ENCODE measurements at places on chromosomes 5 and 9. TPM values are rescaled to one million over a fixed set of nuclear protein-coding genes. Genes with fewer than 3 reads are reported as not detected.

DNA sequence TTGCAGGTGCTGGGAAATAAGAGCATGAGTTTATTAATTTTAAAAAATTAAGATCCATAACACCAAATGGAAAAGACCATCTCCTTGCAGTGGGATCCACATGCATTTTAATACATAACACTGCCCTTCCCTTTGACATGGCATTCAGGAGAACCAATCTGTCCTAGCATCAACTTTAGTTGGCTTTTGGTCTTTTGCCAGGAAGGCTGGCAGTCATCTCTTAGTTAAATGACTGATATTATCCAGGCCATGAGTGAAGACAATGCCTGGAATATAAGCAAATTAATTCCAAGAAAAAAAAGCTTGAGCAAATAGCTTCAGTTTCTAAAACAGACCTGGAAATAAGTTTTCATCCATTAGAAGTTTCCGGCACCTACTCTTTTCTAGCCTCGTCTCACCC lies 55.1 kb upstream of the OTULINL start:
- no peak for DNase-seq

DNA sequence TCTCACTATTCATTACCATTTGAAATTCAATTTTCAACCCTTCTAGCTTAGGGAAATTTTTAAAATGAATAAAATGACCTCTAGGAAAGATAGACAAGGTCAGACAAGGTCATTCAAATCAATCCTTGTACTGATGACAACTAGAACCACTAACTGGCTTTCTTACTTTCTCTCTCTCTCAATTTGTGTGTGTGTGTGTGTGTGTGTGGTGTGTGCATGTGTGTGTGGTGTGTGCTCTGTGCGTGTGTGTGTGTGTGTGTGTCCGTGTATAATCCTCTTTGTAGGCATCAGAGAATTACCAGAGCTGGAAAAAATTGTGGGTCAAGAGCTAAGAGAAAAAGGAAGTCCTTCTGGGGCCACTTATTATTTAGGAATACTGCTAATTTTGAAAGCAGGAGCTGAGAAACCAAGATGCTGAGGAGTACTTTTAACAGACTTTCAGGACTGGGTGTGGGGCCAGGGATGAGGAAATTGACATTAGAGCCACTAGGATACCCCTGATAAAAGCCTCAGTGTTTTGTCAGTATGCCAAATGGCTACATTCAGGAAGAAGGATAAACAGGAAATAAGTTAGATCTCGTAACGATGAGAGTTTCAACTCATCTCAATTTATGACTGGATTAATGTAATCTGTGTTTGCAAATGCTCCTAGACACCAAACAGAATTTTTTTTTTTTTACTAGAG lies 723.3 kb downstream of the CETN3 start:
- DNase-seq = no peak

DNA sequence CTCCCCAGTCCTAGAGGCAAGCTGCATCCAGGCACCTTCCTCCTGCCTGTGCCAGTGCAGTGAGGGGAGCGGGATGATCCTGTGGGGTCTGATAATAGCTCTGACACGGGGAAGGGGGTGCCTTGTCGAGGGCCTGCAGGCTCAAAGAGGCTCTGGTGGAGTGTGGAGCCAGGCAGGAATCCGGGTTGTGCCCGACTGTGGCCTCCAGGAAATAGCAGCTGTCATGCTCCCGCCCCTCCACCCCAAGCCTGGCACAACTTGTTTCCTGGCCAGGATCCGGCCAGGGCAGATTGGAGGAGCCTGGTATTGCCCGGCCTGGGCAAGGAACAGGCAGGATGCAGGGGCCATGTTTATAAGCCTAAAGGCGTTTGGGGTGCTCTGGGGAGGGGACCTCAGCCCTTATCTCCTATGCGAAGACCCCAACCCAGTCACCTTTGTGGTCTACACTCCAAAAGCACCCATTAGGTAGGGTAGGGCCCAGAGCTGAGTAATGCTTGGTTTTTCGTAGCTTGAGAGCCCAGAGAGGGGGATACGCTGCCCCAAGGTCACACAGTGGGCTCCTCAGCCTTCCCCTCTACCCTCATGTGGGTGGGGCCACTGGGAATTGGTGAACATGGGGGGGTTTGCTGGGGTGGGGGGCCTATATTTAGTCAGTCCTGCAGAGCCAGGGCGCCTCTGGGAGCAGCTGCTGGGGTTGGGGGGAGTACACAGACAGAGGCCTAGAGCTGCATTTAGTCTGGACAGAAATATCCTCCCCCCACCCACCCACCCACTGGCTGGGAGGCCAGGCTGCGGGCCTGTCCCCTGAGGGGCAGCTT lies 12.2 kb downstream of the CXXC5 start:
- peak; percentile 86 for DNase-seq

- DNase-seq = no peak
Measured at GRCh38 chr5:35461530-35461929, 156.1 kb upstream of the SPEF2 start.

DNA sequence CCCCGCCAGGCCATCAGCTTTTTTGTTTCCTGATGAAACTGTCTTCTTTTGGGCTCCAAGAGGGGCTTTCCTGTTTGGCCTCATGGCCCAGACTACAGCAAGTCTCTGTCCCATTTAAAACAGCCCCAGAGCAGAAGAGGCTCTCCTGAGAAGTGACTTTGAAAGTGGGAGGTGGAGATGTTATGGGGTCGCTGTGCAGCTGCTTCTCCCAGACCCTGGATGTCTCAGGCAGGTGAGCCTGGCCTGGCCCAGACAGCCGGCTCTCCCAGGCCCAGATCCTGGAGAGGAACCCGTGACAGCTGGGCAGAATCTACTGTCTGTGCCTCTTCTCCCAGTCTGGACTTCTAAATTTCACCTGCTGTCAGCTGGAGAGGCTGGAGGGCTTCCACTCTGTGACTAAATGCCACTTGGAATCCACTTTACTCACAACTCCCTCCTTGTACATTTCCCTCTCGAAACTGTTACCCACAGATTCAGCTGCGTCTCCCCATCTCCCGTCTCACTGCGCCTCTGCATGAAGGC lies 20.6 kb downstream of the FAM78A start:
- peak; percentile 81 for DNase-seq

PTPRD gene
- 7.3 TPM for total RNA-seq

GRCh38 chr5:31000287-31000686 lies 193.2 kb upstream of the CDH6 start:
- no peak for DNase-seq

LEAP2 gene
- total RNA-seq = 5.0 TPM

DNA sequence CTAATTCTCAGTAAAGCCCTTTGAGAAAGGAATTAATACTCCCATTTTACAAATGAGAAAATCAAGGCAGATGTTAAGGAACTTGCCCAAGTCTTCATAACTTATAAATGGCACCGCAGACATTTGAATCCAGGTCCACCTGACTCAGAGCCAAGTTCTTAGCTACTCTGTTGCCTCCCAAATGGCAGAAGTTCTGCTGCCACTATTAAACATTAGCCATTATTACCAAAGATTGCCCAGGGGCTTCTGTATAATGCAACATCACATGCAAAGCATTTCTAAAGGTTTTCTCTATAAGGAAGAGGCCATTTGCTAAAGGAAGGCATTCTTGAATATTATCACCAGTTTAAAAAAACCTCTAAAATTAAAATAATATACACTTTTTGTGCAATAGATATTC lies 28.3 kb downstream of the TPD52L3 start:
- no peak for DNase-seq
